WTC11 (cell line): ENCODE measurements at places on chromosomes 3 and 15. TPM values are rescaled to one million over a fixed set of nuclear protein-coding genes. Genes with fewer than 3 reads are reported as not detected.

GRCh38 chr3:109257269-109257668, 59.0 kb downstream of the DPPA2 start:
- H3K36me3 ChIP-seq: no peaks in the 10 kb centered on the region
- no peak for DNase-seq
- H3K27ac ChIP-seq: no peak overlapping the region
- H3K4me1 ChIP-seq: no peaks in the 10 kb centered on the region
- H3K27me3 ChIP-seq: no peaks in the 10 kb centered on the region
- no peak overlapping the region for H3K4me3 ChIP-seq

The PRR20G gene
- total RNA-seq: 0.18 TPM in 1 of 3 replicates, not detected in the others

The PLA2G4E gene
- 0.02 TPM in 1 of 3 replicates, not detected in the others for total RNA-seq

GRCh38 chr3:119731560-119732343, 28.9 kb downstream of the CFAP91 start:
- no peak overlapping the region for H3K4me3 ChIP-seq
- no peaks in the 10 kb centered on the region for H3K27me3 ChIP-seq
- 0 out of 2 replicates have a peak, but pooled peaks cover 4% of the 10 kb centered on the region for H3K4me1 ChIP-seq
- DNase-seq: no peak
- no peak overlapping the region for H3K27ac ChIP-seq
- H3K36me3 ChIP-seq: no peaks in the 10 kb centered on the region

The PLA2G4B gene
- total RNA-seq: 5.5 to 11.0 TPM (median 7.9 TPM) in 3 replicates

DNA sequence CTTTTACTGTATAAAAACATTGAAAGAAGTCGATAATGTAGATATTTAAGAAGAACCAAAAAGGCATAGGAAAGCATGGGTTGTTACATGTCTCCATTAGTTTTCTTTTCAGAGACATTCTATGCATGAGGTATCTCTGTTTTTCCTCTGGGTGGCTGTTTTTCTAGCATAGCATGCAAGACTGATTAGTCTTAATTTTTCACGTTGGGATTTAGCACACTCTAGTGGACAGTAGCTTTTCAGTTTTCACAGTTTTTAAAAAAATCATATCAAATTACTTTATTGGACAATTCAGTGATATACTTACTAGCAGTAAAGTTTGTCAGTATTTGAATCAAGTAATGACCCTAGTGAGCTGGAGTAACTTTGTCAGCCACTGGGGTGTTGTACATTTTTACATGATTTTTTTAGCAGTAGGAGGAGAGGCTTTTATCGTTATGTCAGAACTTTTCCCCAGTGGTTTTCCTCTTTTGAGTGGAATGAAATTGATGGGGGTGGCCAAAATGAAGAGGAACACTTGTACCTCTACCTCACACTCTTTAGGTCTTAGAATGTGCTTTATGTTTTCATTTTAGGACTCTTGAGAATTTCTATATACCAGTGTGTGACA, 57.2 kb downstream of the SEC22A start:
- no peak overlapping the region for H3K4me3 ChIP-seq
- no peak overlapping the region; the same call in 1 of the 2 replicates for H3K27ac ChIP-seq
- H3K27me3 ChIP-seq: no peaks in the 10 kb centered on the region
- no peaks in the 10 kb centered on the region for H3K36me3 ChIP-seq
- no peak for DNase-seq

GRCh38 chr3:178826435-178827123, 245.0 kb downstream of the ZMAT3 start:
- H3K27me3 ChIP-seq: no peaks in the 10 kb centered on the region
- no peak overlapping the region for H3K27ac ChIP-seq
- peaks cover 33% of the 10 kb centered on the region for H3K4me1 ChIP-seq

GRCh38 chr15:92714077-92714476, 58.5 kb upstream of the FAM174B start:
- H3K4me1 ChIP-seq: peaks cover 18% of the 10 kb centered on the region
- peak overlapping the region; percentile 73 for H3K4me3 ChIP-seq
- peak; percentile 40 for DNase-seq
- peaks cover 6% of the 10 kb centered on the region for H3K36me3 ChIP-seq
- H3K27me3 ChIP-seq: peaks cover 49% of the 10 kb centered on the region
- no peak overlapping the region for H3K27ac ChIP-seq

DNA sequence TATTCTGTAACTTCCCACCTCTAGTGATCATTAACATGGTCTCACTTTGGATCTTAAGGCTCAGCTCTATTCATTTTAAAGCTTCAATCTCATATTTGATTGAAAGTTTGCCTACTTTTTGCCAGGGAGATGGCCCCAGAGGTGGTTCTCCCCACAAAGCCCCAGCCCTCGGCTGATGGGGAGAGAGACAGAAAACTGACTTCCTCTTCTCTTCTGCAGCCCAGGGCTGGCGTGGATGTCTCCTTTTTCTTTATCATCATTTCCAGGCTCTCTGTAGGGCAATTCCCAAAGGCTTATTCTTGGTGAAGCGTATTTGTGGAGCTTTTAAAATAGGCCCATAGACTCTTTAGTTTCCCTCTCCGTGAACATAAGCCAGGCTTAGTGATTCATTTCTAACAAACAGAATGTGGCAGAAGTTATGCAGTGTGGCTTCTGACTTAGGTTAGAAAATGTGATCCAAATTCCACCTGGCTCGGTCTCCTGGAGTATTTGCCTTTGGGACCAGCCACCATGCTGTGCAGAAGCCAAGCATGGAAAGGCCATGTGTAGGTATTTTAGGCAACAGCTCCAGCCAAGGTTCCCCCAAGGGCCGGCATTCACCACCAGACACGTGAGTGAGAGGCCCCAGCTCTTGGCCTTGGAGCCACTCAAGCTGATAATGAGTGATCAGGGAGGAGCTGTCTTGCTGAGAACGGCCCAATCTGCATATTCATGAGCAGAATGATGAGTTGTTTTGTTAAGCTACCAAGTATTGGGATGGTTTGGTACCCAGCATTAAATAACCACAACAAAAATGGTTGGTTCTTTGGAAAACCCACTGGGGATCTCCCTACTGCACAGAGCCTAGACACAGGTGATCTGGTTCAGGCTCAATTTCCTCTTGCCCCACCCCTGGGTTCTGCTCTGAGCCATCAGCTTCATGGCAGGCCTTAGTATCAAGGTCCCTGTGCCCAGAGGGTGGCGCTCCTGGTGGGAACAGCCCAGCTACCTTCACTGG, 353.2 kb upstream of the PROK2 start:
- H3K4me1 ChIP-seq: peaks cover 25% of the 10 kb centered on the region
- H3K4me3 ChIP-seq: no peak overlapping the region
- no peak overlapping the region for H3K27ac ChIP-seq
- H3K27me3 ChIP-seq: 0 out of 2 replicates have a peak, but pooled peaks cover 2% of the 10 kb centered on the region
- DNase-seq: no peak

DNA sequence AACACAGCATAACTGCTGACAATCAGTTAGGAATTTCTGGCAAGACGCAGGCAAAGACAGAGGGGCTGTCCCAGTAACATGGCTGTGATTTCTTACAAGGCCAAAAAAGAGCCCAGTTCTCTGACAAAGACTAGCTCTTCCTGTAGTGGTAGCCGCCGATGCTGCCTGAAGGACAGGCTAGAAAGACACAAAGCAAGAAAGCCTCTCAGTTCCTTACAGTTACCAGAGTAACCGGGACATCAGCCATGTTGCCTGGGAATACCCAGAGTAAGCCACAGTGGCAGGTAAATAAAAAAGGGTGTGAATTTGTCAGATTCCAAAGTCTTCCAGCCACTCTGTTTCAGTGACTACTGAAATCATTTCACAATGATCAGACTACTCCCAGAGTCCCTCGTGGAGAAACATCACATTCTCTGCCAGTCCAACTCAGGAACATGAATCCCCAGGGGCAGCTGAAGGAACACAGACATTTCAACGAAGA, 493.6 kb upstream of the ADAMTS9 start:
- H3K4me3 ChIP-seq: no peak overlapping the region
- H3K27ac ChIP-seq: no peak overlapping the region
- no peaks in the 10 kb centered on the region; the same call in 1 of the 2 replicates for H3K27me3 ChIP-seq
- H3K4me1 ChIP-seq: peaks cover 14% of the 10 kb centered on the region
- no peak for DNase-seq

The ADCY5 gene
- 23.5 to 28.6 TPM (median 26.8 TPM) in 3 replicates for total RNA-seq

- peaks cover 28% of the 10 kb centered on the region for H3K36me3 ChIP-seq
- H3K4me3 ChIP-seq: peak within 1 kb of the TSS; percentile 92
- no peak for DNase-seq
- H3K4me1 ChIP-seq: peaks cover 40% of the 10 kb centered on the region
- peak within 1 kb of the TSS; percentile 93 for H3K27ac ChIP-seq
Observed at GRCh38 chr3:184337399-184337714, at the start of gene FAM131A. Gene FAM131A (plus strand): TSS chr3:184337600. CDS start chr3:184337631, 31 bp downstream.

The CCR9 gene
- total RNA-seq: not detected in 3 replicates

GRCh38 chr15:74191798-74192197, 10.8 kb downstream of the STRA6 start:
- DNase-seq: no peak
- no peak overlapping the region for H3K4me3 ChIP-seq
- H3K27ac ChIP-seq: no peak overlapping the region
- H3K36me3 ChIP-seq: no peaks in the 10 kb centered on the region; the same call in 1 of the 2 replicates
- no peaks in the 10 kb centered on the region for H3K4me1 ChIP-seq

The GABRB3 gene
- 168 to 203 TPM (median 172 TPM) in 3 replicates for total RNA-seq

DNA sequence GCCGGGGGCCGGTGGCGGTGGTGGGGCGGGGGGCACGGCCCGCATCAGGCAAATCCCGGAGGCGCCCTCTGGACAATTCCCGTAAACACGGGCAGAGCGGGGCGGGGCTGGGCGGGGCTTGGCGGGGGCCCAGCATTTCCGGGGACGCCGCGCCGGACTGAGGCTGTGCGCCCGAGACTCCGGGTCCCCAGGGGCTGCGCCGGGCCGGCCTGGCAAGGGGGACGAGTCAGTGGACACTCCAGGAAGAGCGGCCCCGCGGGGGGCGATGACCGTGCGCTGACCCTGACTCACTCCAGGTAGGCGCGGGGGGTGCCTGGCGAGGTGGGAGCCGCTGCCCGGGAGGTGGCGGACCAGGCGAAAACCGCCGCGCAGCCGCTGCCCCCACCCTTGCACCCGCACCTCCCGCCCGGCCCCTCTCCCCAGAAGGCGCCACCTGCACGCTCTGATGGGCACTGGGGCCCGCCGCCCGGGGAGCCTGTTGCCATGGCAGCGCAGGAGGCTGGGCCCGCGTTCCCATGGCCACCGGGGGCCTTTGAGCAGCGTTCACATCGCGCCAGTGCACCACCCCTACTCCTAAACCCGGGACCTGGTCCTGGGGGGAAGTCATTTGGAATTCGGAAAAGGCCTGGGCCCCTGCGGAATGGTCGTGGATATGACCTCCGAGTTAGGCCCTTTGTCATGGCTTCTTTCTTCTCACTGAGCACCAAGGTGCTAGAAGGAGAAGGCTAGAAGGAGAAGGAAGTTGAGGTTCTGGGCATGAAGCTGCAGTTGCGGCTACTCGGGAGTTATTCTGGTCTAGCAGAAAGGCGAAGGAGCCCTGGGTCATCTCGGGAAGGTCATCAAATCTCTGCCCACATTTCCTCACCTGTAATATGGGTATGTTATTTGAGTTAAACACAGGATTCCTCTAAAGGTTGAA, 16.1 kb upstream of the SEMA4B start:
- no peaks in the 10 kb centered on the region for H3K27me3 ChIP-seq
- H3K4me1 ChIP-seq: peaks cover 33% of the 10 kb centered on the region
- H3K27ac ChIP-seq: peak overlapping the region; percentile 75
- no peaks in the 10 kb centered on the region for H3K36me3 ChIP-seq
- H3K4me3 ChIP-seq: peak overlapping the region; percentile 76

DNA sequence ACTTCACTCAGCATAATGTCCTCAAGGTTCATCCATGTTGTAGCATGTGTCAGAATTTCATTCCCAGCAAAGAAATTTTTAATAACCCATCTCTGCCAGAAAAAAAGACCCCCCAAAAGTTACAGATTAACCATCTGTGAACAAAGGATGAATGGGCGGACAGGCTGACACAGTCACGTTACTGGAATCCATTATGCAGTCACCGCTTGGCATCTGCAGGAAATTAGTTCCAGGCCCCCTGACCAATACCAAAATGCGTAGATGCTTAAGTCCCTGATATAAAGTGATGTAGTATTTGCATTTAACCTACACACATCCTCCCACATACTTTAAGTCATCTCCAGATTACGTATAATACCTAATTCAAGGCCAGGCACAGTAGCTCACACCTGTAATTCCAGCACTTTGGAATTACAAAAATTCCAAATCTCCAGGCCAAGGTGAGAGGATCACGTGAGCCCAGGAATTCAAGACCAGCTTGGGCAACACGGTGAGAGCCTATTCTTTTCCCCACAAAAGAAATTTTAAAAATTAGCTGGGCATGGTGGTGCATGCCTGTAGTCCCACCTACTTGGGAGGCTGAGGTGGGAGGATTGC, 1.5 kb upstream of the SLC12A8 start:
- no peak for DNase-seq
- peaks cover 13% of the 10 kb centered on the region; the same call in 1 of the 2 replicates for H3K27me3 ChIP-seq
- 0 out of 2 replicates have a peak, but pooled peaks cover 2% of the 10 kb centered on the region for H3K36me3 ChIP-seq
- peaks cover 31% of the 10 kb centered on the region for H3K4me1 ChIP-seq

DNA sequence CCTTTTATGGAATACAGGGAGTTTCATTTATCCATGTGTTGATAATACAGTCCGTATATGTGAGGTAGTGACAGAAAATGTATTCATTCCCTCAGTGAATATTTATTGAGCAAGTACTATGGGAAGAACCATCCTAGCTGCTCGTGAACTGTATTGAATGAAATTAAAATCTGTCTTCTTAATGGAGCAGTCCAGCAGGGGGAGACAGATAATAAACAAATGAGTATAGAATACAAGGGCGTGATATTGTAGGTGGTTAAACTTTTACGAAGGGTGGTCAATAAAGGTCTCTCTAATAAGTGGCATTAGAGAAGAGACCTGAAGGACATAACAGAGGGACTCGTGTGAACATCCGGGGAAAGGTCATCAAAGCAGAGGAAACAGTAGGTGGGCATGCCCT, 62.7 kb upstream of the OSTN start:
- no peaks in the 10 kb centered on the region for H3K4me1 ChIP-seq
- H3K36me3 ChIP-seq: no peaks in the 10 kb centered on the region
- H3K4me3 ChIP-seq: no peak overlapping the region
- DNase-seq: no peak
- H3K27ac ChIP-seq: no peak overlapping the region
- no peaks in the 10 kb centered on the region; the same call in 1 of the 2 replicates for H3K27me3 ChIP-seq

DNA sequence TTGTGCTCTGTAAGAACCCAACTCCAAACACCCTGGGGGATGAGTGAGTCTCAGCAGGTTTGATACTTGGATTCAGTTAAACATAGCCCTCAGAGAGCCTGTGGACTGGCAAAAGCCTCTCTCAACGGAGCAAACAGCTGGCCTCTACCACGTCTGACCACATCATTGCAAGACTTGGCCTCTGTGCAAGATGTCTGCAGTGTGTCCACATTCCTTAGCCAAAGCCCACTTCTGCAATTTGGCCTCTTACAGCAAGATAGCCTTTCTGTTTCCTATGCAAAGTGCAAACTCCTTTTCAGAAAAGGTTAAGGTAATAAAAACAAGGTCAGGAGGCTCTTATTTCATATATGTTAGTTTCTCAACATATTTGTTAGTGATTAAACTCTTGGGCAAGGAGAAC, 27.9 kb downstream of the FBN1 start:
- no peaks in the 10 kb centered on the region; the same call in 1 of the 2 replicates for H3K27me3 ChIP-seq
- no peak overlapping the region for H3K27ac ChIP-seq
- DNase-seq: no peak
- no peak overlapping the region for H3K4me3 ChIP-seq
- no peaks in the 10 kb centered on the region for H3K36me3 ChIP-seq

GRCh38 chr3:2343031-2343682, 244.5 kb downstream of the CNTN4 start:
- H3K4me3 ChIP-seq: no peak overlapping the region
- H3K4me1 ChIP-seq: no peaks in the 10 kb centered on the region
- peaks cover 6% of the 10 kb centered on the region for H3K27me3 ChIP-seq

The TMEM266 gene
- total RNA-seq: 5.6 to 8.6 TPM (median 6.2 TPM) in 3 replicates

The DUOXA1 gene
- total RNA-seq: 0.09 to 0.62 TPM (median 0.50 TPM) in 3 replicates

- H3K36me3 ChIP-seq: no peaks in the 10 kb centered on the region
- no peaks in the 10 kb centered on the region for H3K27me3 ChIP-seq
- H3K27ac ChIP-seq: no peak overlapping the region
- H3K4me3 ChIP-seq: no peak overlapping the region
- H3K4me1 ChIP-seq: peaks cover 45% of the 10 kb centered on the region
Observed at GRCh38 chr15:61033940-61034677, 195.0 kb downstream of the RORA start.

The SNURF gene
- total RNA-seq: 50.8 to 77.2 TPM (median 66.8 TPM) in 3 replicates

The ZMYND10 gene
- 0.46 to 0.80 TPM (median 0.74 TPM) in 3 replicates for total RNA-seq
